ENCODE measurements at places on chromosomes 16 and 17.

- DNase-seq, result peak; percentile 97
Measured at GRCh38 chr17:41786227-41787020, at the start of gene JUP. TSS of gene JUP (minus strand) at chr17:41786711. CDS start at chr17:41771854, 14,857 bp downstream.

DNA sequence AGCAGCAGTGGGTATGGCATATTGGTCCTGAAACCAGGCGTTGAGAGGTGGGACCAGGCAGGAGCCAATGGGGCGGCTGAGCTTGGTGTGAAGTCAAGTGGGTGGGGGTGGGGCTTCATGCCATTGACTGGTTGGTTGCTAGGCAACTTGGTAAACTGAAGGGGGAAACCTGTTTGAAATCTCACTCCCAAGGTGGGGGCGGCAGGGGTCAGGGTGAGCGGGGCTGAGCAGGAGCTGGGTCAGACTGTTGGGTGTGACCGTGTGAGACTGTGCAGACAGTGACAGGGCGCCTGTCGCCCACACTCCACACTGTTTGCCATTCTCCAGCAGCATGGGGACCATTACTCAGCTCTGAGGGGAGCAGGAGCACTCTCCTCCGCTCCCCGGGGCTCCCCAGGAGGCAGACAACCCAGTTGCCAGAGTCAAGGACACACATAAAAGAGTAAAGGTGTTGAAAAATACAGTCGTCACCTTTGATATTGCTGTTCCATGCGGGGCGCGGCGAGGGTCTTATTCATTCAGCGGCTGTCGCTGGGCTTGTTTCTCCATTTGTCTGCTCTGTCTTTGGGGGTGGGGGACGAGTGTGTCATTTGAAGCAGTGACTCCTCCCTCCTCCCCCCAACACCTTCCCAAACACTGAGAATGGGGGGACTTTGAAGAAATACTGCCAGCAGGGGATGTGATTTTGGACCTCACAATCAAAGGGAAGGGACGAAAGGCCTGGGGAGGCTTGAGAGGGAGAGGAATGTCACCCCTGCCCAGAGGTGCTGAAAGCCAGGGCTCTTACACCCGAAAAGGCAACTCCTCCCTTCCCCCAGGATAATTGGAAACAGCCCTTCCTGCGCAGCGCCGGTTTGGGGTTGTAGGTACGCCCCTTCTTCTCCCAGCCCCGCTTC, 1.2 kb upstream of the EFNB3 start:
- no peak for DNase-seq

DNA sequence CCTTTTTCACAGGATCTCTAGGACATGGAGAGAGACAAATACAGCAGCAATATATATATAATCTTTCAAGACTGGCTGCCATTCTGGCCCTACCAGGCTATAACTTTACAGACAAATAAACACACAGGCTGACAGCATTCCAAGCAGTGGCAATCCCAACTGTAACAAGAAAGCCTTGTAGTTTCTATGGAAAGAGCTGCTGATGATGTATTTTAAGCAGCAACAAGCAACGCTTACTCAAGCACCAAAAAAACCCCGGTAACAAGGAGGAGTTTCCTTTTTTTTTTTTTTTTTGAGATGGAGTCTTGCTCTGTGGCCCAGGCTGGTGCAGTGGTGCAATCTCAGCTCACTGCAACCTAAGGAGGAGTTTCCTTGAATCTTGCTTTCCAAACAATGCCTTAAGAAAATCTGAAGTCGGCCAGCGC, 23.2 kb downstream of the LSM12 start:
- no peak for DNase-seq

DNA sequence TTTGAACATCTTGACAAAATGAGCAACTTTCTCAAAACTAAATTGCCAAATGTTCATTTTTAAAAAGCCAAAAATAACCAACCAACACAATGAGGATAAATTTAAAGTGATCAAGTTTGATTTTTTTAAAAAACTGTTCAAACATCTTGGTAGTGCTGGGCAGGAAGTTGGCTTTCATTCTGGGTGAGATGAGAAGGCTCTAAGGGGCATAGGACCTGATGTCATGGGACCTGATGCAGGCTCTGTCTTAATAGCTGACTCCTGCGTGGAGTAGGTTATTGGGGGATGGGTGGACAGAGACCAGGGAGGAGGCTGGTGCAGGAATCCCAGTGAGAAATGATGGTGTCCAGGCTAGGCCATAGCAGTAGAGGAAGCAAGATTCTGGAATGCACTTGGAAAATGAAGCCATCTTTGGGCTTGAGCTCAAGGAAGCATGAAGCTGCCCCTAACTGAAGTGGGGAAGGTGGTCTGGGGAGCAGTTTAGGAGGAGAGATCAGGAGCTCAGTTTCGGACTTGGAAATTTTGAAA, 20.4 kb downstream of the NLRC5 start:
- no peak for DNase-seq

- peak; percentile 26 for DNase-seq
Measured at GRCh38 chr17:77916703-77917481, 41.6 kb upstream of the TNRC6C start.

GRCh38 chr17:1730326-1731193, 6.1 kb downstream of the WDR81 start:
- no peak for DNase-seq

GRCh38 chr17:63041722-63042121, 75.7 kb downstream of the TANC2 start:
- DNase-seq, result no peak

- DNase-seq, result no peak
Measured at GRCh38 chr17:77704048-77704815, 254.3 kb upstream of the TNRC6C start.

DNA sequence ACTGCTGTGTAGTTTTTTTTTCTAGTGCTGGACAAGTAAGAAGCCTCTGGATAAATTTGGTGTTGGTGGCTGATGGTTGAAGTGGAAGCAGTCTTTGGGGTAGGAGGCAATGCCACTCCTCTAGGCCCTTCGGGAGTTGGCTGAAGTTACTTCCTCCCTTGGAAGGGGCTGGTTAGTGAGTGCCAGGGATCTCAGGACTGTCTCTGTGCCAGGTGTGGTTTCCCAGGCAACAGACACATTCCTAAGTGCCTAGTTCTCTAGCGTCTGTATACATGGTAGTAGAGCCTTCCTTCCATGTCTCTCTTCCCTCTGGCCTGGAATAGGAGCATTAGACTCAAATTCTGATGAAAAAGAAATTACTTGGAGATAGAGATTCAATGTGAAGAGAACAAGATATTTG, 15.3 kb downstream of the TMEM98 start:
- no peak for DNase-seq

GRCh38 chr16:13781575-13782338, 138.2 kb upstream of the ERCC4 start:
- no peak for DNase-seq

GRCh38 chr17:2179615-2180295, 123.8 kb downstream of the SMG6 start:
- DNase-seq, result no peak

DNA sequence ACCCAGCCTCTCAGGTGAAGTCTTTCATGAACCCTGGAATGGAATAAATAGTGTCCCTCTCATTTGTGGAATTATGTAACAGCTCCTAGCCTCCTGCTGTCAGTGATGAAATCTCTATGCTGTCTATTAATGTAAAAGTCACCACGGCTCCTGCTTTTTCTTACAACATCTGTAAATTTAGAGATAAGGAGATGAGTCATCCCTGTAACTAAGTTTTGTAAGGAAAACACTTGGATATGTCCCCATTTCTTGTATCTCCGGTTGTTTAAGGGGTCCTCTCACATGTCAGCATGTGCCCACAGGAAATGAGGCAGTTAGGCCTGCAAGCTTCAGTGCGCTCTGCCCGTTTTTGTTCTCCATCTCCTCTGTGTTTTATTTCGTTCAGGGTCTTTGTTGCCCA, 2.8 kb upstream of the NAT9 start:
- DNase-seq, result no peak

DNA sequence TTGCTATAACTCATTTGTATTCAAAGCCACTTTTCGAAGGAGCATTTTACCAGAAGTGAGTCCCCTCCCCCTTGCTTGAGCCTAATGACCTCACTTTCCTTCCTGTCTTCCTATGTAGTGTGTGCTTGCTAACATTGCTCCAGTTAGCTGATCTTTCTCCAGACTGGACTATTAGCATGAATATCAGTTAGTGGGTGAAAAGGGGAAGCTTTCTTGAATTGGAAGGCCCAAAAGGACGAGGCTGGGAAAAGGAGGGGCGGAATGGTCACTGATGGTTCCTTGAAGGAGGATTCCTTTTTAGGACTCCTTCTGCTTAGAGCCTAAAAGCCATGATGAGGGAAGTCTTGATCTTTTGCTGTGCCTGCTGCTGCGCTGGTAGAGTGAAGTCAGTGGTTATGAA, 11.9 kb downstream of the MAP3K3 start:
- no peak for DNase-seq

All from GM06990 (cell line).